Activated CD8-positive, alpha-beta memory T cell treated with anti-CD3 and anti-CD28 coated beads, Interleukin-2, amount 10 ng/mL, durations not matched to agents 7 days and 5 days (primary cell): ENCODE measurements at places on chromosomes 12 and 14.

DNA sequence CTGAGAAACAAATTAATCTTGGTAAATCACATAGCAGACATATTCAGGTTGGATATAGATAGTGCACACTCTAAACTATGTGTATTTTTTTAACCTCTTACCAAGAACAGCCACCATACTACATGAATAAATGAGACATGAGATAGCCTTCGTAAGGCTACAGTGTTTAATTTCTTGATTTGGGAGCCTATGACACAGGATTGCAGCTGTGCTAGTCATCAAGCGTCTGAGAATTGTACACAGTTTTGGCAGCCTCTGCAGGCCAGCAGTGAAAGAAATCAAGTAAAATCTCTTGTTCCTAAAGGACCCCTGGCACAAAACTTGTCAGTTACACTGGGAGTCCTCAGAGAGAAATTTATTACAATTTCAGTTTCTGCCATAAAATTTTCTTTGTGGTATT lies 236.1 kb downstream of the C12orf50 start:
- no peak for DNase-seq

DNA sequence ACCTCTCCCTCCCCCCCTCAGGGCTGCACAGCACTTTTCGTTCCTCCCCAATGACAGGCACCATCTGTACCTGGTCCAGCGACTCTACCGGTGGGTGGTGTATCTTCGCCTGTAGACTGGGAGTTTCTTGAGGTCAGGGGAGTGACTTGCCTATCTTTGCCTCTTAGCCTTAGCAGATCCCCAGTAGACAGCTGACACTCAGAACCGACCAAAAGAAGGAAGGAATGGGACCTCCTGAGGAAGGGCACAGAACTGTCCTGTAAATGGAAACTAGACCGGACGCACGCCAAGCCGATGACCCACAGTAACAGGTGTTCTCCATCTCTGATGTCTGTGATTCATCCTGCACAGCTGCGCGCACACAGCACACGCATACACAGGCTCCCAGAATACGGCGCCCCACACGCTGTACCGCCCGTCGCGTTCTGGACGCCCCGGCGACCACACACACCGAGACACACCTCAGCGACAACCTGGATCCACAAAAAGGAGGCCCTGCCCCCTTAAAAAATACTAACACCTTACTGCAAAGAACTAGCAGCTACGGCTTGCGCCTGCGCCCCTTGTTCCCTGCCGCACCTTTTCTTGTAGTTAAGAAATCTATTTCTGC lies 673 bp upstream of the TTC9 start:
- peak; percentile 66 for DNase-seq

DNA sequence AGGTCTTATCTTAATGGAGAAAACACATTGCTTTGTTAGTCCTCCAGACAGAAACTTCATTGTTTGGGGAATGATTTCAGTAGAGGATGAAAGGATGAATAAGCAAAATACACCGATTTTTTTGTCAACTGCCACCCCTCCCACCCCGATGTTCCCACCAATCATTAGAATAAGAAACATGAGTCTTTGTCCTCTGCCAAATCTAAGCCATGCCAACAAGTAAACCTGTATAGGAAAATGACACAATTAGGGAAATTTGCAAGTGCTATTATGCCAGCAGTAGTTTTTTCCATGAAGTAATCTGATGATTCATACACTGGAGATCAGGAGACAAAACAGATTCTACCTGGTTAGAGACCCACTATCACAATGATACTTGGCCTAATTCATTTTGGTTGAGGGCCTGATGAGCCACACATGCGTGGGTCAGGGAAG lies 35.9 kb downstream of the FLRT2 start:
- DNase-seq, result no peak

DNA sequence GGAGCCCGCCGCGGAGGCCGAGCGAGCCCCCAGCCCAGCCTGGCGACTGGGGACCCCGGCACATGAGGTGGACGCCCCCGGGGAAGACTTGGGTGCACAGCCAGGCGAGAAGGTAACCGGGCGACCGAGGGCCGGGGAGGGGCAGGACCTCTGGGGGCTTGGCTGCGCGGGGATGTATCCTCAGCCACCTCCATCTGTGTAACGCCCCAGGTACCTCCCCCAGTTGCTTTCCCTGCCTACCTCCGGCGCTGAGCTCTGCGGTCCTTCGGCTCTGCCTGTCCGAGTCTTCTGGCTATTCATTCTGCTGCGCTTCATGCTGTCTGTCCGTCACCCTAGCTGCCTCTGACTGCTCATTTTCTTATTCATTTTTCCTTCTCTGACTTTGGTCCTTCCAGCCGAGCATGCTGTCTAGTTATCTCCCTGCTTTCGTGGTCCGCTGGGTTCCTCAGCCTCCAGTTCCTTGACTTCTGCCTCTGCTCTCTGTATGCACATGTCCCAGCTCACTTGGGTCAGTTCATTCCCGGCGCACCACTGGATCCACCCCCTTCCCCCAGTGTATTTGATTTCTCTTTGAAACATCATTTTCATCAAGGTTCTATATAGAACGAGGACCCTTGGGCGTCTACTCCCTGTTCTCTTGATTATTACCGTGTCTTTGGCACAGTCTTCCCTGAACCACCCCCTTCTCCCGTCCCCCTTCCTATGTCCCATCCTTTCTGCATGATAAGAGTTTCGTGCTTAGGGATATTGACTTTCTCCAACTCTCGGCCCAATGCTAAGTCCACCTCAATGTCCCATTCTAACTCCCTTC lies 612 bp downstream of the PHC1 start:
- peak; percentile 72 for DNase-seq

DNA sequence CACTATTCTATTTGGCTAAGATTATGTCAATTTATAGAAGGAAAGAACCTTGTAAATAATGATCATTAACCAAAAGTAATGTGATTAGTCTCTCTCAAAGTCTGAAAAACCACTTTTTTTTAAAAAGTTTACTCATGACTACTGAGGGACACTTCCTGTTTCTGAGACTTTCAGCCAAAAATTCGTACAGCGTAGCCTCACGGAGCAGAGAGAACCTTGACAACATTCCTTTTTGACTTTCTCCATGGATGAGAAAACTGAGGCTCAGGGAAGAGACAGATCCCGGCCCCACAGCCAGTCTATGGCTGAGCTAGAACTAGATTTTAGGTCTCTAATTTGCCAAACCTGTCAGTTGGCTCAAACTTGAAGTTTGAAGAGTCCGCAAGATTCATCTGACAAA lies 68.2 kb downstream of the DAD1 start:
- no peak for DNase-seq

DNA sequence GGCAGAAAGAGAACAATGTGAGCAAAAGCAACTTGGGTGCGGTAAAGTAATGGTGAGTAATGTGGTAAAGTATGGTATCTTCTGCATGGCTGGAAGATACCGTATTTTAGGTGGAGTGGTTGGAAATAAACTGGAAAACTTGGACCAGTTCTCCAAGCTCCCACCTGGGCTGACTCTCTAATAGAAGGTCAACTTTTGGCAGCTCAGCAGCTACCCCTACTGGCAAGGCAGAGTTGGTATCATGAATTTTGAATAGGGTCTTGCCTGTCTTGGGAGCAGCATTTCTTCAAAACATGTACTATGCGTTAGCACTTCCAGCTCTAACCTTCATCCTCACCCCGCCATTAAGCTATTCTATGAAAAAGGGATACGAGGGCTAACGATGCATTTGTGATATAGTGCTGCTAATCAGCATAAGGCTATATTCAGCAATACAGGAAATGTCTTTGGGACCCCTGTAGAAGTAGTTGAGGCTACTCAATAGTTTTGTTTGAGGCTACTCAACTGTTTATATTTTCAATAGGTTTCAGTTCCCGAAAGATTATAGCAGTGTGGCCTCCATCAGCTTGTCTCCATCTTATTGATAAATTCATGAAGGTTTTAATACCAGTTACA lies 276.3 kb upstream of the FAR2 start:
- peak; percentile 41 for DNase-seq

DNA sequence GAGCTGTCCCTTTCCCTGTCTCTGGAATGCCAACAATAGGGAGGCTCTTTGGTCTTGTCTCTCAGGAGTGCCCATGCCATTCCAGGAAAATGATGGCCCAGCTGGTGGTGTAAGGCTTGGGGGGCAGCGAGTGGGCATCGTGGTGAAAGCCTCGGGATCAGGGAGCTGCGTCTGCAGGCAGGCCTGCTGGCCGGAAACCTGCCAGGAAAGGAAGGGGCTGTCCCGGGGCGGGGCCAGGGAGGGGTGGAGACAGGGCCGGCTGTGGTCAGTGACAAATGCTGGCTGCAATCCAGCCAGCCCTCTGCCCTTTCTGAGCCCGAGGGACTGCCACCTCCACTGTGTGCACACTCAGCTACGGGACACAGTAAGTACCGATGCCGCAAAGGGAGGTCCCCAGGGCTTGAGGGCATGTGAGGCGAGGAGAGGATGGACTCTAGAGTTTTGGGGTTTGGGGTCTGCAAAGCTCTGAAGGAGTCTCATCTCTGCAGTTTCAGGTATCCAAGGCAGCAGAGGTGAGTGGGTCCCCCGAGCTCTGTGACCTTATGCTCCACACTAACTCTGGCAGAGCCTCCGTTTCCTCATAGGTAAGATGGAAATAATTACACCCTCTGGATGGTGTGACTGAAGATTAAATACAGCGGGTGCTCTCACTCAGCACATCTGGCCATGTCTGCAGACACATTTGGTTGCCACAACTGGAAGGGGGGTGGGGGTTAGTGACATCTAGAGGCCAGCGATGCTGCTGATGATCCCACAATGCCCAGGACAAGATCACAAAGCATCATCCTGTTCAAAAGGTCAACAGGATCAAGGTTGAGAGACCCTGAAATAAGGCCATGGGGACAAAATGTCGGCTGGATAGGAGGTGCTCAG lies at the start of gene SERPINA5:
TSS of gene SERPINA5 (plus strand) at position 300 of the 873 bp plus-strand sequence. CDS start 5,937 bp downstream, outside the sequence.
- no peak for DNase-seq

DNA sequence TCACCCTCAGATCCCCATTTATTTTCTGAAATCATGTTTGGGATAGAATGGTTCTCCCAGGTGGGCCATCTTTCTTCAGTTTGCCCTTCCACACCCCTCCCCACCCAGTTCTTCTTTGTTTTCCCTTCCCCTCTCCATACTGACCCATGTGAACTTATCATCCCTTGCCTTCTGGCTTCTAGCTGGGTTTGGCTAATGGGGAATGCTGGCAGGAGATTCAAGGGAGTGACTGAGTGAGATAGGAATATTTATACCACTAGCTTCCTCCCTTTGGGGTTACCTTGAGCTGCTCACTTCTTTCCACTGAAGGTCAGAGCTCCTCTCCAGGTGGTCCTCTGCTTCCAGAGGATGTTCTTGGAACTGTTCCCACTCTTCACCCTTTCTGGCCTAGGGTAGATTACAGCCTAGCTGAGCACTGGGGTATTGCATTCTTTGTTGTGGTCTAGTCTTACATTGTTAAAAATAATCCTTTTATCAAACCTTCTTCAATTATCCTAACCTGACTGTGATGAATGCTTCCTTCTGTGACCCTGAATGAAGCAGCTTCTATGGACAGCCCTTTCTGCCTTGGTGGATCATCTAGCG lies 88.3 kb upstream of the ATP2B1 start:
- DNase-seq, result no peak

- no peak for DNase-seq
Observed at GRCh38 chr12:7005311-7005710, 13.0 kb downstream of the LPCAT3 start.

DNA sequence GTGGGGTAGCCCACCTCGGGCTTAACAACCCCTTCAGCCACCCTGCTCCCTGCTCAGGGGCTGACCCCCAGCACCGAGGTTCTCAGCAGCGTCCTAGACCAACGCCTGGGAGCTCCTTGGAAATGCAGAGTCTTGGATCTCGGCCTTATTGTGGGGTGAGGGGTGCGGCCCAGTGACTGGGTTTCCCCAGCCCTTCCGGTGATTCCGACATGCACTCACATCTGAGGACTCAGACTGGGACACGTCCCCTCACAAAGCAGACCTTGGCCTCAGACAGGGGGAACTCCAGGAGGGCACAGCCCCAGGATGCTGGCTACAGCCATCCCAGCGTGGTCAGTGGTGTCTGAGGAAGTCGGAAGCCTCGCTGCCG lies 117.7 kb downstream of the RFLNA start:
- no peak for DNase-seq

DNA sequence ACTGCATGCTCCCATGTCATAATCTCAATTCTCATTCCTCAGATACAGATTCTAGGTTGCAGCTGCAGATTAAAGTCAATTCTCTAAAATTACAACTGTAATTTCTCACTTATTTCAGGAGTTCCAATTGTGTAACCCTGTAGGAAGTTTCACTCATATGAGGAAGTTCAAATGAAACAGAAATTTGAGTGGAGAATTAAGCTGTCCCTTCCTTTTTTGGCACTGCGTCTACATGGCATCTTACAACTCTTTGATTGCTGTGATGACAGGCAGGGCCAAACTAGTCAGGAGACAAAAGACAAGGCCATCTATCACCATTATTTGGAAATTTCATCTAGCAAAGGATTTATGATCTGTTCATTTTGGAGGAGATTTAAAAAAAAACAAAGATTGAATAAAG lies 13.3 kb upstream of the GRIP1 start:
- DNase-seq, result no peak

- no peak for DNase-seq
Observed at GRCh38 chr12:66852765-66853164, 173.9 kb upstream of the GRIP1 start.
